ENCODE measurements at places on chromosomes 3 and 15.

- no peak for DNase-seq
Observed at GRCh38 chr3:120353463-120353862, 4.3 kb upstream of the LRRC58 start.

GRCh38 chr15:75578173-75578947 lies 755 bp downstream of the PTPN9 start:
- DNase-seq, result peak; percentile 67

DNA sequence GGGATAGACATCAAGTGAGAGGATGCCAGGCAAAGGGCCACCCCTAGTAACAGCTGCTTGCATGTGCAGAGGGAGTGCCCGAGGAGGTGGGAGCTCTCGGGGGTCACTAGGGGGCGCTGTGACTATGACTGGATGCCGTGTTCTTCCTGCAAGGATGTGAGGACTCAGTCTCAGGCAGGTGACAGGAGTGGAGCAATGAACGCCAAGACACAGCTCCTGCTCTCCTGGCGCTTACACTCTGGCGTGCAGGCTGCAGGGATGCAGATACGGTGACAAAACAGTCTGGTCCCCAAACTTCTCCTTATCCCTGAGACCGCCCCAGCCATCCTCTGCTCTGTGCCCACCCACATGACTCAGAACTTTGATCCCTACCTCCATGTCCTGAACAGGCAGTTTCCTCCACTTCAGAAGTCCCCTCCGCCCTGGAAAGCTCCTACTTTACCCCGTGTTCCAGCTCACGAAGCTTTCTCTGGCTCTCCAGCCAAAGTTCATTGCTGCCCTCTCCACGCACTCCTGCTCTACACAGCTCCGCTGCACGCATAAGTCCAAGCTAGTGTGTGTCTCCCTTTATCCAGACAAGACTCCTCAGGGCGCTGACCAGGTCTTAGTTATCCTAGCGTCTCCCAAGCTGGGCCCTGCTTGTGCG lies 14.7 kb downstream of the RHOV start:
- peak; percentile 83 for DNase-seq

- DNase-seq, result no peak
Observed at GRCh38 chr3:97957617-97958311, 14.5 kb downstream of the RIOX2 start.

DNA sequence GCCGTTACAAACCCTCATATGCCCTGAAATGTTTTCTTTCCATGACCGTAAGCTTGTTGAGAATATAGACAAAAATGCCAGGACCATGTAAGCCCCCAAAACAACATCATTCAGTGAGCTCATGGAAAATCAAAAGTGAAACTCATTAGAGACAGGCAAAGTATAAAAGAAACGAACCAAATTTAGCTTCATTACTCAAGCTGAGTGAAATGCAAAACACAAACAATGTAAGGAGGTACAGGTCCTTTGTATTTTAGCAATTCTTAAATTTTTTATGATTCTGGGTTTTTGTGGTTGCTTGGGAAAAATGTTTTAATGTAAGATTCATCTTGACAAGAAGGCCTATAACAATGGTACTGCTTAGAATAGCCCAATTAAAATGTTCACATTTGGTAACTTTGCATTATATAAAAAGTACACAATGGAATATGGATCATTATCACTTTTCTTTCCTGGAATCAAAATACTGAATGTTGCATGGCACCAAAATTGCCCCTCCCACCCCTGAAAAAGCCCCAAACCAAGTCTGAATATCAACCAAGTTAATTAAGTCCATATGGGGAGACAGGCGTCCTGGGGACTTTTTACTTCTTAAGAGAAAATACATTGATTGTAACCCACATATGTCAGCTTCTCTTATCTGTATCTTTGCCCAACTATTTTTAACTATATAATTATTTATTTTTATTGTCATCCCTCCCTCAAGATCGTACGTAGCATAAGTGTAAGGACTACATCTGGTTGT lies 247.7 kb upstream of the CDIN1 start:
- DNase-seq, result no peak

DNA sequence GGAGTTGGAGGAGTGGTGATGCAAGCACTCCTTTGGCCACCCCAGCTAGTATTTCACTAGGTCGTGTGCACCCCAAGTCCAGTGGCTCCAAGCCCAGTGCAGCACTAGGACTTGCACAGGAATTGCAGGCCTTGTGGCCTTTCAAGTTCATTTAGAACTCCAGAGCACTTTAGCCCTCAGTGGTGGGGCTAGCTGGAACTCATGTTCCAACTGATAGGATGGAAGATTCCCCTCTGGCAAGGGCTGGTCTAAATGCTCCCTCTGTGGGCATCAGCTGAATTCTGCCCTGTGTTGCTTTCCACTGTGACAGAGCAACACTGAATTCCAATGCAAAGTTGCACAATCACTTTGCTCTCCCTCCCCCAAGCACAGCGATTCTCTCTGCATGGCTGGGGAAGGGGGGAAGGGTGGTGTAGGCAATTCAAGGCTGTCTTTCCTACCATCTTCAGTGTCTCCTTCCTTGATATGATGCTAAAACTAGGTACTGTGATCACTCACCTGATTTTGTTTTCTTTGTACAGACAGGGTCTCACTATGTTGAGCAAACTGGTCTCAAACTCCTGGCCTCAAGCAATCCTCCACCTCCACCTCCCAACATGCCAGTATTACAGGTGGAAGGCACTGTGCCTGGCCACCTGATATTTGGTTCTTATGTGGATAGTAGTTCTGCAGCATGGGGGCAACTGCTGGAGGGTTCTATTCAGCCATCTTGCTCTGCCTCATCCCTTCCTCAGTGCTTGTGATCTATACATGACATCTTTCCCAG lies 10.3 kb downstream of the USF3 start:
- no peak for DNase-seq

DNA sequence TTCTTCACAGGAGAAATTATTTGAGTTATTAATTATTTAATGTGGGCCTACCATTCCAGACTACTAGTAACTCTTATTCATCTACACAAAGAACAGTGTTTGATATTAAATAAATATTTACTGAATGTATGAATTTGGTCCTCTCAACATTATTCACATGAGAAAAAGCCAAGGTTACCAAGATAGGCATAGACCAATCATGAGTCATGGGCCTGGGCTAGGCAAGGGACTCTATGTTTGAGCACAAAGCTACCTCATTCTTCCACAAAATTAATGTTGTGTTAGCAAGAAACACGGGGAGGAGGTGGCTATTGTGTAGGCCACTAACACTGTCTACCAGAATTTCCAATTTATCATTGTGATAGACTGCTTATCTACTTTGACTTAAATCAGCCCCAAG lies 115.7 kb downstream of the SERPINI1 start:
- no peak for DNase-seq

Measured in B cell (primary cell).